Adrenal gland (tissue), 19 donors: ENCODE measurements at places on chromosomes 6 and 20. TPM values are rescaled to one million over a fixed set of nuclear protein-coding genes. Genes with fewer than 3 reads are reported as not detected.
A peak's percentile ranks its signal among the peaks of the same experiment; 100 is the strongest.

KHDC1 gene
- 1.0 TPM for polyA plus RNA-seq

GRCh38 chr6:49409951-49410542, 53.0 kb downstream of the MMUT start:
- peak; percentile 83 for DNase-seq

LHFPL5 gene
- 0.13 TPM for polyA plus RNA-seq

CD24 gene
- 47.0 TPM for polyA plus RNA-seq

WFDC12 gene
- polyA plus RNA-seq: not detected

DNA sequence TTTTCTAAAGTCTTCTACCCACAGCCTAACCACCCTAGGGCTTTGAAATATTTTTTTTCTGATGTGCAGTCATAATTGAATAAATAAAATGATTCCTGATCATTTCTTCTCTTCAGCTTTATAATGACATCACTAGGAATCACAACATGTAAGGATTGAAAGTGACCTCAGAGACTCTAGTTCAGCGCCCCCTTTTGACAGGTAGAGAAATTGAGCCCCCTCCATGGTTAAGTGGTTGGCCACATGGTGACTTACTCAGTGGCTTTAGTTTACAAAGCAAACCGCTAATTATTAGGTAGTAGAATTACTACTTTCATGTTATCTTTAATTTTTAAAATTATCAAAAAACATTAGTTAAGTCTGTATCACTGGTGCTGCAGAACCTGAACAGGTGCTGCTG, 13.3 kb upstream of the SLC2A12 start:
- no peak for DNase-seq

DNA sequence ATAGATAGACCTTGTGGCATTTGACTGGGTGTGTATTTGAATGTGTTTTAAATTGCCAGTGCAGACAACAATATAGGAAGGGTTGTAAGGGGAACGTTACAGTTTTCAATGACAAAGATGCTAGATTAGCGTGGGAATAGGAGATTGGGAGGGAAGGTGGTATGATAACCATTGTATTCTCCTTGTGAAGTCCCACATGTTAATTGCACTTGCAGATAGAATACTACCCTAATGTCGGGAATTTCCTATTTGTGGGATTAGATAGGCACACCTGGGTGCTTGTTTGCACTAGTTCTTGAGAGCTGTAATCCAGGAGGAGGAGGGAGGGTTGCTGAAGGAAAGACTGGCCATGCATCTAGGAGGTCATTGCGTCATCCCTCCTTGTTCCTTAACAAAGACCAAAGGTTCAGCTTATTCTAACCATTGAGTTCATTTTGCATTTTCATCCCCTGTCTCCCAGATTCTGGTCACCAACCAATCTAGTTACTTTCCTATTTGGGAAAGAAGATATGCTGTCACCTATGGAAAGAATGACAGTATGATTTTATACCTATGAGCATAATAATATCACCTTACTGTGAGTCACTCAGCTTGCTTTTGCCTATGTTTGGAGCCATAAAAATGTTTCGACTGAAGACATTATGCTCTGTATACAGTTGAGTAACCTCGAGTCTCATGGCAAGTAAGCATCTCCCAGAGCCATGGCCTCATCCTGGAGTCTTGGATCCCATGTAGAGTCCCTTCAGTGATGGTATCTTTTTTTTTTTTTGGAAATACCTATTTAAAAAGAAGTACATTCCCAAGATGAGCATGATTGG, 201.5 kb downstream of the DTNBP1 start:
- no peak for DNase-seq
